ACHN (cell line): ENCODE measurements at places on chromosomes 7 and 10.
A peak's percentile ranks its signal among the peaks of the same experiment; 100 is the strongest.

GRCh38 chr7:131112431-131112830 is 215.2 kb upstream of the MKLN1 start:
- no peak for DNase-seq

GRCh38 chr10:104247513-104248146 is 7.1 kb upstream of the GSTO1 start:
- no peak for DNase-seq

GRCh38 chr7:51219261-51219988 is 97.2 kb downstream of the COBL start:
- DNase-seq = no peak

DNA sequence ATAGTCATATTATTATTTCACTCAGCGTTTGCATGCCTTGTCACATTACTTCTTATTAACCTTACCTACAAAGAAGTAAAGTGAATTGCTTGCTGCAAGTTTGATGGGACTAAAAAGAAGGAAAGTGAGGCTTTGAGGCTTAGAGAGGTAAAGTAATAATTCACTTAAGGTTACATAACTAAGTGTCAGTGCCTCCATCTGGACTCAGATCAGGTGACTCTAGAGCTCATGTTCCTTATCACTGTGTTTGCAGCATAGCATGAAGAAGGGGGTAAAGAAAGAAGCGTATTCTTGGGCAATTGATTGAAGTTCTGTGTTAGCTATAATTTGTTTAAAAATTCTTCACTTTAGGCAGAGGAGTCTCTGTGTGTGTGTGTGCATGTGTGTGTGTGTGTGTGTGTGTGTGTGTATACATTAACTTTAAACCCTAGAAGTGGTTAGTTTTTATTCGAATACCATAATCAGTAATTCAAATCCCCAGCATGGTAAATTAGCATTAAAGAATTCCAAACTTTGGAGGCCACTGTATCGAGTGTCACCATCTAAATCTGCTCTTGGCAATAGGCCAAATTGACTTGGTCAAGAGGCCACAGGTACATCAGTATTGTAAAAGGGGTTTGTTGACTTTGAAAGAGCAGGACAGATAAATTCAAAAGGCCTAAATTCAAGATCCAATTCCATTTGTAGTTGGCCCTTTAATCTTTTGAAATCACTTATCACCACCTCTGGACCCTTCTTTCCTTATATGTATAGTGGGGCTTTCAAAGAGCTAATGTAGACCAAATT is 2.2 kb upstream of the PON3 start:
- DNase-seq = no peak

GRCh38 chr10:128051548-128051947 is 74.7 kb downstream of the MKI67 start:
- DNase-seq = no peak

GRCh38 chr7:102044984-102045673 is 227.7 kb downstream of the CUX1 start:
- peak; percentile 44 for DNase-seq

DNA sequence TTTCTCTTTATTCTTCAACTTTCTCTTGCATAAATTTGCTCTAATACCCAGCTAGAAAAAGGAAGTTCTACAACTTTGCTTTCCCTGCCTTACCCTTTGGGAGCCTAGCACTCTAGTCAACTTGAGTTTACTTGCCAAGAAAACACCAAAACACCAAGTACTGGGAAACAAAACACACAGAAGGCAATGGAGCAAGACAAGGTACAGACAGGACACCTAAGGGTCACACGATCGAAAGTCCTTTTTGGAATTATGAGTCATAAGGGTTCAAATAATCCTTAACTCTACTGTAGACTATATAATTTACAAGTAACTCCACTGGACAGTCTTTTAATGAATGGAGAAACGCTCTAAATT is 42.6 kb upstream of the ANAPC16 start:
- DNase-seq = no peak
